CD8-positive, alpha-beta memory T cell (primary cell): ENCODE measurements at places on chromosomes 16 and 17. TPM values are rescaled to one million over a fixed set of nuclear protein-coding genes. Genes with fewer than 3 reads are reported as not detected.

GRCh38 chr17:55040611-55041010 is 72.0 kb downstream of the STXBP4 start:
- DNase-seq: no peak

- DNase-seq: no peak
Observed at GRCh38 chr16:17769065-17769464, 298.3 kb upstream of the XYLT1 start.

DNA sequence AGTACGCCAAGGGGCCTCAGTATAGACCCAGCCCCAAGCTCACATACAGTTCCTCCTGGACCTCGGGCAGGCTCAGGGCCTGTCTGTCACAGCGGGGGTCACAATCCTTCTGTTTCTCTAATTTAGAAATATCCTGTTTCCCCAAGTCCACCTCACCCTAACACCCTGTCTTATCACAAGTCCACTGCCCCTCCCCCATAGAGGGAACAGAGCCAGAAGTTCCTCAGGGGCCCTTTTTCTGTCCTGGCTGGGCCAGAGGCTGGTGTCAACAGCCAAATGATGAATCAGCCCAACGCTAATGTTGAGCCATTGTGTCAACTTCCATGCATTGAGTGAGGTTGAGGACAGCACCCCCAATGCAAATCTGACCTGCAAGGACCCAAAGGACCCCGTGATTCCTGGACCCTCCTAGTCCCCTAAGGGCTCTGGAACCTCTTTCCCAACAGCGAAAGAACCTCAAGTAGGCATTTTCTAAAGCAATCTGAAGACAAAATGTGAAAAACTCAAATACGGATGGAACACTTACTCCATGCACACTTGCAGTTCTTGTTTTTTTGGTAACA is 58.6 kb downstream of the PECAM1 start:
- no peak for DNase-seq

DNA sequence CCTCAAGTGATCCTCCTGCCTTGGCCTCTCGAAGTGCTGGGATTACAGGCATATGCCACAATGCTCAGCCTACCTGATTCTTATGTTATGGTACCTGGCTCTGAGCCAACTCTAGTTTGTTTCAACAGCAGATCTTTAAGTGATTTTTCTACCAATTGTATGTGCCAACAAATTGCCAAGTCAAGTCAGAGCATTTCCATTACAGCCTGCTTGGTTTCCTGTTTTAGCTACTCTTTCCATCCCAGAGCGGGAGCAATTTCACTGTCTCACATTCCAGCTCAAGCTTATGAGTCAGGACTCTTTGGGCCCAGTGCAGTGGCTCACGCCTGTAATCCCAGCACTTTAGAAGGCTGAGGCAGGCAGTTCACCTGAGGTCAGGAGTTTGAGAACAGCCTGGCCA is 30.8 kb upstream of the RBBP6 start:
- DNase-seq: no peak

DNA sequence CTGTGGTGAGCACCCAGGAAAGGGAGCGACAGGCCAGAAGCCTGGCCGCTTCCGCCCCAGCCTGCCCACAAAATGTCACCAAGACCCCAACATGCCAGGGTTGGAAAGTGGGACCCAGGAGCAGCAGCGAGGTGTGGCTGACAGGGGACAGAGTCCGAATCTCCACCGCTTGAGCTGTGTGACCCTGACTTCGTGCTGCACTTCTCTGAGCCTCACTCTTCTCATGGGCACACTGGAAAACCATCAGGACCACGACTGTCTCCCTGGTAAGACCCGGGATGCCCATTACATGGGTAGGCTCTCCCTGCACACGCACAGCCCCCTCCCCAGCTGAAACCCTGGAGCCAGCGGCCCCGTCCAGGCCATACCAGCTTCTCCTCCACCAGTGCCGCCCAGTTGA is 34.9 kb downstream of the PPL start:
- no peak for DNase-seq

DNA sequence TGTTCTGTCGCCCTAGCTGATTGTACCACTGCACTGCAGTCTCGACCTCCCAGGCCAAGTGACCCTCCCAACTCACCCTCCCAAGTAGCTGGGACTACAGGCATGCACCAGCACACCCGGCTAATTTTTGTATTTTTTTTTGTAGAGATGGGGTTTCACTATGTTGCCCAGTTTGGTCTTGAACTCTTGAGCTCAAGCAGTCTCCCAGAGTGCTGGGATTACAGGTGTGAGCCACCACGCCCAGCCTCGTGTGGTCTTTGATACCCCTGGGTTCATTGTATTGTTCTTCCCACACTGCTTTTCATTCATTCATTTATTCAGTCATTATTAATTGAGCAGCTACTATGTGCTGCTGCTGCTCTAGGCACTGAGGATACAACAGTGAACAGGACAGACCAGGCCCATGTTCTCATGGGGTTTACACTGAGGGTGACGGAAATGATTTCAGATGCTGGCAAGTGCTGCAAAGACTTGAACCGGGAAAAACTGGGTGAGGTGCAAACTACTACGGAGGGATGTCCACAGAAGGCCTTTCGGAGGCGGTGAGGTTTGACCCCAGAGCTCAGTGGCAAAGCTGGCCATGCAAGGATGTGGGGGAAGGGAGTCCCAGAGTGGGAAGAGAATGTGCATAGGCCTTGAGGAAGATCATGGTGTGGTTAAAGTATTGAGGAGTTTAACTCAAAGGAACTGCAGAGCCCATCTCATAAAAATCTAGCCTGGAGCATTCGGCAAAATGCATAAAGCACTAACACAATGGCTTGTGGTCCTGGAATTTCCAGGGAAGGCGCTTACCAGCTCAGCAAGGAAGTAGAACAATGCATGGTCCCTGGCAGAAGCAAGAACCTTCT is 10.9 kb downstream of the ABCC1 start:
- DNase-seq: no peak

- no peak for DNase-seq
Observed at GRCh38 chr17:56947741-56948140, 13.1 kb downstream of the COIL start.

DNA sequence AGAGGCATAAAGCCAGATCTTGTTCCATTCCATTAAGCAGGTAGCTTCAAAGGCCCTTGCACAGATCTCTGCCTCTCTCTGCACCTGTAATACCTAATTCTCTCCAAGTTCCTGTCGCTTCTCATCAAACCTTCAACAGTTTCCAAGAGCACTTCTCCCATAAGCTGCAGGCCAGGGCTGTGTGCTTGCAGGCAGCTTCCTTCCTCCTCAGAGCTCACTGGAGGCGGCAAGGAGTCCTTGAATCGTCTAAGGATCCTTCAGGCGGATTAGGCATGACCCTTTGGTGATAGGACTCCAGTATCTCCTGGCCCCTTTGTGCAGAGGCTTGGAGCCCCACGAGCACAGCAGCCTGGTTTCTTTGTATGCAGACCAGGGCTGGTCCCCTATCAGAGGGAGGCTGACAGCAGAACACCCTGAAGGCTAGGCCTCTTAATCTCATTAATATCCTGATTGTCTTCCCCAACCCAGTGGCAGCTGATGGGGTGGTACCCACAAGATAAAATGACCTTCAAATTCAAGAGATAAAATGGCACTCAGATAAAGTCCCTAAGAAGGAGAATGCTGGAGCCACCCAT is 19.8 kb downstream of the HNF1B start:
- DNase-seq: no peak

DNA sequence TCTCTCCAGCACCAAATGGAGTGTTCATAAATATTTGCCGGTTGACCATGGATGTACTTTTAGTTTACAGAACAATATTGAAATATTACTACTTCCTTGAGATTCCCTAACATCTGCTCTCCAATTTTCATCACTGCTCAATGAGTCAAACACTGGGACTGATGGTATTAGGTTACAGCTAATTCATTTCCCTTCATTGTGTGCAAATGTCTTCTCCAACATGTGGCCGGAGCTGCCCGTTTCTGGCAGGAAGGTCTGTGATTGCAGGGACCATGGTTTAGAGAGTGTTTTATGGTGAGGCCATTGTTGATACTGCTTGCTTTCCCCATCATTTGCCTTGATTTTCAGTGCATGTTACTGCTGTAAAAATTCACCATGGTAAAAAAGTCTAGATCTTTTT is 209.3 kb downstream of the HS3ST3B1 start:
- DNase-seq: no peak

- no peak for DNase-seq
Observed at GRCh38 chr17:2794111-2794803, 2.0 kb upstream of the RAP1GAP2 start.

DNA sequence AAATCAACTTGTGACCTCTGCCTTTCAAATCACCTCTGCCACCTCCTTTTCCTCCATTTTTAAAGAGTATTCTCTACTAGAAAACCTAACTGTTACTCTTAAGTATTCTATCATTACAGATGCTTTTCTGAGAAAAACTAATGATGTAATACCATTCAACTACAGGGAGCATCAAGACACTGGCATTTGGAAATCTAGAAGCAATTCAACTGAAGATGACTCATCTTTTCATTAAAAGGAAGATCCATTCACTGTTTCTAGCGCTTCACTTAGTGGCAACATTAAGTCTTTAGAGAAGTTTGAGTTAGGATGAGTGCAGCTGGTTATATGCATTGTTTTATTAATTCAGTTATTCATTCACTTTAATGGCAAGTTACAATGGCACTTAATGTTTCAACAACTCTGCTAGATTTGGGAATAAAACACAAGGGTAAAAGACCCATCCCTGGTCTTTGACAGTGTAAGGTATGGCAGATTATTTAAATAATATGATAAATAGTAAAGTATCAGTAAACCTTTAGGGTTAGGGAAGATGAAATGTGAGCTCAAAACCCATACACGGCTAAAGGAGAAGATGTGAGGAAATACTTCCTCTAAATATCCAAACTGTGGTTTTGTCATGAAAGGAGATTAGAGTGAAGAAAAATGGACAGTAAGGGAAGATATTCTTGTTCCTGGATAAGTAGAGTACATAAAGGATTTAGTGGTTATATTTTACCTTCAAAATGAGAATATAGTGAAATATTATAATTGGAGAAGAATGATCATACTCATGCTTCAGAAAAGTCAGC is 61.7 kb downstream of the KCNJ2 start:
- no peak for DNase-seq

GRCh38 chr17:27478901-27479538 is 22.8 kb downstream of the KSR1 start:
- no peak for DNase-seq

The YBX2 gene
- polyA plus RNA-seq: not detected

The ZACN gene
- 4.1 TPM for polyA plus RNA-seq

The CD300LB gene
- polyA plus RNA-seq: not detected

The DLX3 gene
- not detected for polyA plus RNA-seq

The SCNN1G gene
- polyA plus RNA-seq: not detected
